ENCODE measurements at places on chromosomes 3 and 15. TPM values are rescaled to one million over a fixed set of nuclear protein-coding genes. Genes with fewer than 3 reads are reported as not detected.

GRCh38 chr3:5428607-5429516 is 241.4 kb downstream of the EDEM1 start:
- DNase-seq, result no peak
- no peak overlapping the region for H3K27ac ChIP-seq
- H3K4me1 ChIP-seq, result no peaks in the 10 kb centered on the region
- no peaks in the 10 kb centered on the region for H3K27me3 ChIP-seq
- no peaks in the 10 kb centered on the region for H3K36me3 ChIP-seq
- H3K4me3 ChIP-seq, result no peak overlapping the region

- H3K4me3 ChIP-seq, result no peak overlapping the region
- no peak overlapping the region for H3K27ac ChIP-seq
- no peaks in the 10 kb centered on the region for H3K4me1 ChIP-seq
- no peaks in the 10 kb centered on the region for H3K36me3 ChIP-seq
- DNase-seq, result no peak
Observed at GRCh38 chr3:123672429-123673146, 87.7 kb upstream of the HACD2 start.

GRCh38 chr3:140911822-140912221 is 29.8 kb upstream of the SLC25A36 start:
- H3K27me3 ChIP-seq, result no peaks in the 10 kb centered on the region
- no peak for DNase-seq
- H3K27ac ChIP-seq, result no peak overlapping the region
- H3K4me3 ChIP-seq, result no peak overlapping the region
- no peaks in the 10 kb centered on the region for H3K36me3 ChIP-seq

NOX5 gene
- total RNA-seq, result not detected

FBXO22 gene
- total RNA-seq, result 14.3 TPM

PLOD2 gene
- 22.7 TPM for total RNA-seq
